HT-29 (cell line): ENCODE measurements at places on chromosomes 6 and 20.

DNA sequence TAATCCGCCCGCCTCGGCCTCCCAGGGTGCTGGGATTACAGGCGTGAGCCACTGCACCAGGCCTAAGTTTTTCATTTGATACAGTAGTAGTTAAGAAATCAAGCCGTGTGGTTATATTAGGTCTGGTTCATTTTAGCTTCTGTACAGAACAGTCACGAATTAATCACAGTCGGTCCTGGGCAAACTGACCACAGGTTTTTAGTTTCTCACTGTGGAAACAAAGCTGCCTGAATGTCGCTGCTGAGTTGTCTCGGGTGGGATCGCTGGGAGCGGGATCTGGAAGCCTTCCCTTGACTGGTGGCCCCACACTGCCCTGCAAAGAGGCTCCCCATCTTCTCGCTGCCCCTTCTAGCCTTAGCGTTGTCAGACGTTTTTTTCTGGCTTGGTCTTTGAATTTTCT, 18.6 kb downstream of the UCKL1 start:
- no peak for DNase-seq

DNA sequence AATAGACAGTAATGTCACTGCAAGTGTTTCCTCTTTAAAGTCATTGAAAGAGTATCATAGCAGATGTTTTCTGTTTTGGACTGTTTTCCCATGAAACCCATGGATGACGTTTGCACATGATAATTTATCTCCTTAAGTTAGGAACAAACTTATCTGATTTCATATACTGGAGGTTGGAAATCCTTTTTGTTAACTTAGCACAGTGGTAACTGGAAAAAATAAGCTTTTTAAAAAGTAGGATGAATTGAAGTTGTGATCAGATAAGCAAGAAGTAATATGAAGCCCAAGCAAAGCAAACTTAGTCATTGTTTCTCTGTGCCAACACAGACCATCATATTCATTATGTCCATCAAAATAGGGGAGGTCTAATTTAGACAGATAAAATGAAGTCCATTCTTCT, 61.6 kb downstream of the PLCB4 start:
- DNase-seq = no peak

DNA sequence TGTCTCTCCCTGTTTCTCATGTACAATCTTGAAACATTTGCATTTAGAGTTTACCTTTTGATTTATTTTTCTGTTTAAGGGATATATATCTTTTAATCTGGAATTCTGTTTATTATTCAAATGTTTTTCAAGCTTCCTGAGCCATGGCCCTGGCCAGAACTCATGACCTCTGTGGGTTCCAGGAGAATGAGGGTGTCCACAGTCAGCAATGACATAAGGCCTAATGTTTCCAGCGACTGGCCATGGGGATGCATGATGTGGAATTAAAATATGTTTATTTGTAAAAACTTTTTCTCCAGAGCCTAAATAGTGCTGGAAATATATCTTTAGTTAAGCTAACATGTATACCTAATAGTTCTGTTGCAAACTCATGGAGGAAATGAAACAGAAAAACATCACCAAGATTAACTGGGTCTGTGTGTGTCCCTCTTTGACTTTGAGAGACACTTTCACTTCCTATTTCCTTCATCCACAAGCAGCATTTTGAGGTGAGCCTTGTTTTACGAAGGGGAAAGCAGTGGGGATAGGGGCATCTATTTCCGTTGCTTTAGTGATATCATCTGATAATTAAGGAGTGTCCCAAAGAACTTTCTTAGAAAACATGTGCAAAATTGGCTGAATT, 87.6 kb downstream of the SMOC2 start:
- DNase-seq = no peak

DNA sequence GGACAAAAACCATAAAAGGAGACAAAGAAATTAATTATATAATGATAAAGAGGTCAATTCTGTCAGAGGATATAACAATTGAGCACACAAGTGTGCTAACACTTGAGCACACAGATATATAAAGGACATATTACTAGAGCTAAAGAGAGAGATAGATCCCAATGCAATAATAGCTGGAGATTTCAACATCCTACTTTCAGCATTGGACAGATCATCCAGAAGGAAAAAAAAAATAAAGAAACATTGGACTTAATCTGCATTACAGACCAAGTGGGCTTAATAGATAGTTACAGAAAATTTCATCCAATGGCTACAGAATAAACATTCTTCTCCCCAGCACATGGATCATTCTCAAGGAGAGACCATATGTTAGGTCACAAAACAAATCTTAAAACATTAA, 9.9 kb downstream of the VNN1 start:
- DNase-seq = no peak
